NCI-H1048 (cell line): ENCODE measurements at places on chromosomes 12 and 14.

DNA sequence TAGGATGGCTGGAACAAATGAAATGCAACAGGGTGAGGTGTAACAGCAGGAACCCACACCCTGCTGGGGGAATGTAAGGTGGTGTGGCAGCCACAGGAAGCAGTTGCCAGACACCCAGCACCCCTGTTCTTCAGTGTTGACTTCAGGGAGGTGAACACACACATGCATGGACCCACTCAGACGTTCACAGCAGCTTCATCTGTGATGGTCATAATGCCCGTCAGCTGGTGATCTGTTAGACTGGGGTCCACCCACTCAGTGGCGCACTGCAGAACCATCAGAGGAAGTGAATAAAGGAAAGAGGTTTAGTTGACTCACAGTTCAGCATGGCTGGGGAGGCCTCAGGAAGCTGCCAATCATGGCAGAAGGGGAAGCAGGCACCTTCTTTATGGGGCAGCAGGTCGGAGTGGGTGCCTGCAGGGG is 22.7 kb upstream of the TEX22 start:
- no peak for DNase-seq

- no peak for DNase-seq
Observed at GRCh38 chr14:34424488-34424887, 37.6 kb downstream of the SPTSSA start.

DNA sequence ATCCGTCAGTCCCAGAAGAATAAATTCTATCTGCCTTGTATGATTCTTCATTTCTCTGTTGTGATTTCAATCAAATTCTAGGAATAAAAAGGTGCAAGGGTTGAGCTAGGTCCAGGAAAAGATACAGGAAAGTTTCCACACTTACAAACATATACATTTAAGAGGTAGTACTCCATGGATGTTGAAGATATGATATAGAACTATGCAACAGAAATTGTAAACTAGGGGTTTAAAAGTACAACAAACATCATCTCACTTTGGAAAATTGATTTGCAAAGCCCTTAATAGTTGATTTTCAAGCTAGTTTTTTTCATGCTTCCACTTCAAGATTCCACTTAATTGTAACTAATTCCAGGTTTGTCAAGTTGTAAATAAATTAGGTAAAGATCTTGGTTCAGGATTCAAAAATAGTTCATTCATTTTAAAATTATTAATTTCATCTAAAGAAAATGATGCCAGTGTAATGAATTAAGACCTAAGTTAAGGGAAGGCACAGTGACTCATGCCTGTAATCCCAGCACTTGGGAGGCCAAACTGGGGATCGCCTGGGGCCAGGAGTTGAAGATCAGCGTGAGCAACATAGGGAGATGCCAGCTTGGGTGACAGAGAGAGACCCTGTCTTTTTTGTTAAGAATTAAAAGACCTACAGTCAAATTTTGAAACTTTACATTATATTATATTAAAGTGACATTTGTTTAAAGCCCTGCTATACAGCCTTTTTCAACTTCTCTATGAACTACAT is at the start of gene OR6C70:
TSS of gene OR6C70 (minus strand) at position 51 of the 742 bp plus-strand sequence. CDS start at position 51, 0 bp downstream.
- no peak for DNase-seq

DNA sequence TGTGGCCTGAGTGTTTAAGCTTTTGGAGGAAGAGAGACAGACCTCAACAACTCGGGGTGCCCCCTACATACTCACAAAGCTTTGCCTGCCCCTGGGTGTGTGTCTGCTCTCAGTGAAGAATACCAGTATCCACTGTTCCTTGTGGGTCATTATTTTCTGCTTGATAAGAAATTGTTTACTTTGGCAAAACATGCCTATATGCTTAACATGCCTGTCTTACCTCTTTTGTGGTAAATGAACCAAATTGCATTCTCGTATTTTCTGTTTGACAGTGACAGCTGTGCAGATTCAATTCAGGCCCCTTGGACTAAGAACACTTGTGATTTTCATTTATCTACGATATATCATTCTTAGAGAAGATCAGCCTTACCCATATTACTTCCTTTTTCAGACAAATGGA is 50.6 kb upstream of the REP15 start:
- DNase-seq: no peak

GRCh38 chr12:80068173-80068572 is 31.2 kb upstream of the OTOGL start:
- no peak for DNase-seq

DNA sequence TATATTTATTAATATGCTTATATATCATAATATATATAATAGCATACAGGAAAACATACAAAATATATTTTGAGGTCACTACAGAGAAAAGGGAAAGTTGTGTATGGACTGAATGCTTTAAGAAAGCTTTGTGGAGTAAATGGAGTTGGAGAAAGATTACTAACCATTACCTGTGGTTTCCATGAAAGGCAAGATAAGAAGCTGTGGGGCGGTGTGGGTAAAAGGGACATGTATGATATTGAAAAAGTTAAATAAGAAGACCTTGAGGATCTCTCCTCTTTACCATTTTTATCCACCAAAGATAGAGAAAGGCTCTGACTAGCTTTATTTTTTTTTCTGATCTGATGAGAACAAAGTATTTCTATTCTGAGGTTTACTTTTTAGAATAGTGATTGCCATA is 404.4 kb downstream of the TRHDE start:
- no peak for DNase-seq
